ENCODE measurements at places on chromosomes 6 and 20.

DNA sequence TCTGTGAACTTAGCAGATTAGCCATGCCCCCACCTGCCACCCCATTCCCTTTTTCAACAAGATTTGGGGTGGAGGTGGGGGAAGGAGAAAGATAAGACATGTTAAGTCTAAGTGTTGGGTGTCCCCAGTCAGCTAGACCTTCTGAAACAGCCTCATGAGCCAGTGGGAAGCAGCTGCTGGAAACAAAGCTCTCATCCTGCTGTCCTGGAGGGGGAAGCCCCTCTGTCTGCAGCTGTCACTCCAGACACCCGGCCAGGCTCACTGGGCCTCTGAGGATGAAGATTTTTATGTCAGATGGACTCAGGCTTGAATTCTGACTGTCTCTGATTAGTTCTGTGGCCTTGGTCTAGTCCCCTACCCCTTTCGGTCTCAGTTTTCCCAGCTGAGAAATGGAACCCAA, 1.1 kb downstream of the BPIFB3 start:
- no peak for DNase-seq

DNA sequence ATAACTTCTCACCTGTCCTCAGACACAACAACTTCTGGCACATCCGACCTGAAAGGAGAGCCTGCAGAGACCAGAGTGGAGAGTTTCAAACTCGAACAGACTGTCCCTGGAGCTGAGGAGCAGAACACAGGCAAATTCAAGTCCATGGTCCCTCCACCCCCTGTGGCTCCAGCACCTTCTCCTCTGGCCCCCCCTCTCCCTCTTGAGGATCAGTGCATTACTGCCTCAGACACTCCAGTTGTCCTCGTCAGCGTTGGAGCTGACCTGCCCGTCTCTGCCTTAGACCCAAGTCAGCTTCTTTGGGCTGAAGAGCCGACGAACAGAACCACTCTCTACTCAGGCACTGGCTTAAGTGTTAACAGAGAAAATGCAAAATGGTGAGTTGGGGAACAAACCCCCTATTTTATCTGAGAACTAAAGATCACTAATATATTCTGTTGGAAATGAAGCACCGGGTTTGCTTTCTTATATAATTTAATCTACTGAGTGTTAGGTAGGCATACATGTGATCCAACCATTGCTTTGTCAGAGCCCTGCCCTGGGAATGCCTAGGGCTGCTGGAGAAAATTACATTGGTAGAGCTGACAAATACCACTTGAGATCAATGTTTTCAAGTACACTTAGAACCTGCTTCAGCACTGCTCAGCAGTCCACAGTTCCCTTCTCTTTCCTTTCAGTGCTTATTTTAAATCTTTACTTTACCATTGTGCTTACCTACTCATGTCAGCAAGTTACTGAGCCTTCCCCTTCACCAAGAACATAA, 77.5 kb upstream of the LTV1 start:
- no peak for DNase-seq

DNA sequence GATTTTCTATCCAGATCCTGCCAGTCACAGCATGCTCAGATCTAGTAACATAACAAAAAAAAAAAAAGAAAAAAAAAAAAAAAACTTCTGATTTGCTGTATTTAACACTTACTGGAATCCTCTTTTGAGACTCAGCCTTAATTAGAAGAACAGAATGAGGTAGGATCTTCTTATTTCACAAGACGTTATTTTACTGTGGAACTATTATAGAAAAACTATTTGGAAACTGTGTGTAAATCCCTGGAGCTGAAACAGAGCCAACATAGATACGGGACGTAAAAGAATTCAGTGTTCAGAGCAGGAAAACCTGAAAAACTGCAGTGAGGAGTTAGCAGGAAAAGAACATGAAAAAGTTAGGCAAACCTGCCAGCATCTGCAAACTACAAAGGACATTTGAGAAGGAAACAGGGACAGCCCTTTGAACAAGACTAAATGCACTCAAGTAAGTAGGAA, 3.4 kb upstream of the ZNF217 start:
- DNase-seq, result no peak

- DNase-seq, result no peak
Observed at GRCh38 chr20:17759449-17759848, 59.7 kb downstream of the BANF2 start.

DNA sequence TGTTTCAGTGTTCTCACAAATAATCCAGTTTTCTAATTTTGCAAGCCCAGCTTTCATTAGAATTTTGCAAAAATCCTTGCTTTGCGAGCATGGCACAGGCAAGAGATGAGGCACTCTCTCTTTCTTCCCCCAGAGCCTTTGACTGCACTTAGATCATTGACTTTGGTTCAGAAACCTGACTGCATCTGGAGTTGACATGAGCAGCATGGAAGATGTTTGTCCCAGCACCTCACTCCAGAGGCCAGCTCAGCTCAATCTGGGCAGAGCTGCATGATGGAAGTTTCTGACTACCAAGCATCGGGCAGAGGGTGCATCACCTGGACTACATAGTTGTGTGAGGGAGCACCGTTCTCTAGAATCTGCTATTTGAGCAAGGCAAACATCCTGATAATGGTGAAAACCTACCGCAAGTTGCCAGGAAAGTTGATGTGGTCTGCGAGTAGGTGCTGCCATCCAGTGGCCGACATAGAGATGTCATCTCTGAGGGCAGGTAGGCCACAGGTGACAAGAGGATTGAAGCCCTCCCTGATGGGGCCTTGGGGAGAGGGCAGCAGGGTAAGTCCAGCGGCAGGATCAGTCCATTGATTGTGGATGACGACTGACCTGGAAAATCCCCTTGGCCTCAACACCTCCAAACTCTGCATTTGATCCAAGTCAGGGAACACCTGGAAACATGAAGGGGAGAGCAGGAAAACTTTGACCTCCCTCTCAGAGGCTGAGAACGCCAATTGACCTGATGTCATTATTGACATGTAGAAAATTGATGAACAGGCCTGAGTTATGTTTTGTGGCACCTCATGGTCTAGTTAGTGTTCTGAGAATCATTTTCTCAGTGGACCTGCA, 3.8 kb upstream of the LPA start:
- DNase-seq, result no peak

DNA sequence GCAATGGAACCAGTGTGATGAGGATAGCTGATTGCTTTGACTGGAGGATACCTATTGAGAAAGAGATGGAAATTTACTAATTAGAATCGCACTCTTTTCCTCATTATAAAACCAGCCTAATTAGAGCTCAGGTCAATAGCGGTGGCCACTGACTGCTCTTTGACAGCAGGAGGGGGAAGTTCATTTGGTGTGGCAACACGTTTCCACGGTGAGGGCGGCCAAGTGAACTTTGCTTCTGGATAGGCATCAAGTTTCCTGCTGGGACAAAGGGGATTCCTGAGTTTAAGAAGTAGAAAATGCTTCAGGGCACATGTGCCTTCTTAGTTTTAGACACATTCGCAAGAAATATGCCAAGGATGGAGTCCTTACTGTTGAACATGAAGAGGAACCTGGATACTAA, 145.3 kb upstream of the NRN1 start:
- no peak for DNase-seq

DNA sequence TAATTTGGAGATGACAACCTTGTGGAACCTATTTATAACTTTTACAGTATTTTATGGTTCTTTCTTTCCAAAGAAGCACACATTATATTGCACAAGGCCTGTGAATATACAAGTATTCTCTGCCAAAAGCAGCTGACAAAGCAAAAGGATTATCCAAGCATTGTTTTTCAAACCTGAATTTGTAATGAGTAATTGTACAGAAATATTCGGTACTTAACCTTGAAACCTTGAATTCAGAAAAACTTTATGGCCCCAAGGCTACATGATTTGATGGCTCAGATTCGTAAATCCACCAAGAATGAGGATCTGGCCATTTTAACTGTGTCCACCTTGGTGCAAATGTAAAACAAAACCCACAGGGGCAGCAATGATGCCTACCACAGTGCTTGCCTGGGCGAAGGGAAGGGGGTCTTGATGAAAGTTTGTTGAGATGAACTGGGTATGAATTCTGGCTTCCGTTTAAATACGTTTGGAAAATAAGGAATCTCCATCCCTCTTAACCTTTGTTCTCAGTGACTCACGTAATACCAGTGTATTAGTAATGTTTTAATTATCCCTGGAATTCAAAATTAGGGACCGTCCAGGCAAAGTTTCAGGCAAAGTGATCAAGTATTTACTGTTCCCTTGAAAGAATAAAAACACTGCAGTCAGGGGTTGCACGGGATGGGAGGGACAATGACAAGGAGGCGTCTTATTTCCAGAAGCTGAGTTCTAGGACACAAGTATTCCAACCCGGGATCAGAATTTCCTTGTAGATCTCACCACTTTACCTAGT, 2.7 kb upstream of the RBM24 start:
- DNase-seq, result no peak

DNA sequence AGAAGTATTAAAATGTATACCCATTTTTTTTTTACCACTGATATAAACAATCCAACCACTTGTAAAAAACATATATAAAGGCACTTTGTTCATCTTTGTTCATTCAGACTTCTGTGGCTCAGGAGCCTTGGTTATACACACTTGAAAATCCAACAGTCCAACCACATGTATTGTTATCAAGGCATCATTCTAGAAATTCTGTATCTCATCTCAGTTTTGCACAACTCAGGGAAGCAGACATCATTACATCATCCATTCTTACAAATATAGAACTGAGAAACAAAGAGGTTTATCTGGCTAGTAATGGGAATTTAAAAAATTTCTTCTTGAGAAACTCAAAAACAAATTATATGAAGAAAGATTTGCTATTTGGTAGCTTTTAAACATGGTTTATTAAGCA, 88.1 kb downstream of the HMGCLL1 start:
- DNase-seq, result no peak

- DNase-seq, result peak; percentile 95
Observed at GRCh38 chr6:3205913-3206312, 21.5 kb downstream of the TUBB2B start.

- DNase-seq, result no peak
Observed at GRCh38 chr6:56004426-56004825, 129.0 kb upstream of the BMP5 start.

- no peak for DNase-seq
Observed at GRCh38 chr6:43276577-43277305, 21.3 kb upstream of the SLC22A7 start.

GRCh38 chr20:52682237-52682636, 289.9 kb upstream of the TSHZ2 start:
- DNase-seq, result no peak

DNA sequence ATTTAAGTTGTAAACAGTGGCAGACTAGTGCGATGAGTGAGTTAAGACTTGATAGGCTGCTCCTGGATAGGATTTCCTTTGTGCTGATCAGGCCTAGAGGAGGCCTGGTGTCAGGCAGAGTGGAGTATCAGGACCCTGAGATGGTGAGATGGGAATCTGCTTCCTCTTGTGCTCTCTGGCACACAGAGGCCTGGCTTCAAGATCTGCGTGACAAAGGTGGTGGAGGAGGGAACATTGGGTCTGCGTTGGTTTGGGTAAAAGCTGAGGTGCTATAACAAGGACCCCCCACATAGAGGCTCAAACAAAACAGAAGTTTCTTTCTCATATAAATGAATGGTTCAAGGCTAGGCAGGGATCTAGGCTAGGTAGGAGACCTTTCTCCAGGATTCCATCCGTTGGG, 20.3 kb downstream of the SCAND1 start:
- DNase-seq, result no peak

- no peak for DNase-seq
Observed at GRCh38 chr20:9557411-9557810, 43.0 kb downstream of the LAMP5 start.

DNA sequence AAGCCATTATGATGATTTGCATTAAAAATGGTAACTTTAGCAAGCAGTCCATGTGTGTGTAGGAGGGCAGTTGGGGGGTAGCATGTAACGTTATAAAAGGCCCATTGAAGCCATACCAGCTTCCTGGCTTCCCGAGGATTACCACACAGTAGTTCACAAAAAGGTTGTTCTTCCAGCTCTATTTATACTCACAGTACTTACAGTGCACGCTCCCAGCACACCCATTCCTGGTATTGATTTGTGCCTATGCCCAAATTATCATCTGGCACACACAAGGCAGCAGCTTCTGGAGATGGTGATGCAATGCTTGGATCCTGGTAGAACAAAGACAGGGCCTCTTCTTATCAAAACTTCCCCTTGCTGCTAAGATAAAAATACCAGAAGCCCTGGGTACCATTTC, 436.8 kb downstream of the HAO1 start:
- DNase-seq, result peak; percentile 48

DNA sequence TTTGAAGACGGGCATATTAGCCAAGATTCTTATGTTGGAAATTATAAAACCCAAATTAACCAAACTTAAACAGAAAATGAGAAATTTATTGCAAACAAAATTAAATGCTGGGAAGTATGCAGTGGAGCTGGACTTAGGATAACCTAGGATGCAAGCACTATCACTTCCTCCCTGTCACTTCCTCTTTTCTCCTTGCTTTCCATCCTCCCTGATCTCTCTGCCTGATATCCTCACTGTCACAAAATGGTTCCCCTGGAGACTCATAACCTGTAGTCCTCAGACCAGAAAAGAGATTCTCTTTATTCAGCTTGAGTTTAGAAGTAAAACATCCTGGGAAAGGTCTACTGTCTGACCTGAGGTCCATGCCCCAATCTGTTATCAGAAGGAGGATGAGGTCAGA, 7.4 kb upstream of the KLHL32 start:
- no peak for DNase-seq

Measured in fibroblast of the conjunctiva (primary cell).